ENCODE measurements at places on chromosomes 7 and 10.

DNA sequence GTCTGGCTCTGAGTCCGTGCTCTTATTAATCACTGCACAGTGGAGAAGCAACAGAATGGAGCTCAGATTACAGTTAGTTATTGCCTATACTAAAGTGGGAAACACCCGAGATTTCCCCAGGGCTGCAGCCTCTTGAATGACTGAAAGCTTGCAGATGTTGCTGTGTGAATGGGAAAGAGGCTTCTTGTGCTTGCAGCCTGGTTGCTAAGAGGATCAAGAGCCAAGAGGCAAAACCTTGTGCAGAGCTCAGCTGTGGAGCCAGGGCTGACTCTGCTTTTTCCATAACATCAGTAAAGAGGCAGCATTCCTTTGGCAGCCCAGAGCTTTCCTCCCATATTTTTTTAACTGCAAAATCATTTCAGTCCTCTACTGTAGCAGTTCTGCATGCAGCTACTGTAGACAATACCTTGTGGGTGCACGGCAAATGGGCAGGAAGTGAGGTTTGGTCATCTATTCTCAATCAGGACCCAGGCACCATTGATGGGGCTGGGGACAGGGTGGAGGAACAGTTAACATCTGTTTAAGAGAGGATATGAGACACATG lies 86.5 kb downstream of the RALA start:
- no peak for DNase-seq

- no peak for DNase-seq
Measured at GRCh38 chr10:103616705-103617601, 123.4 kb downstream of the NEURL1 start.

- no peak for DNase-seq
Measured at GRCh38 chr10:74365109-74365508, 214.1 kb downstream of the ADK start.

DNA sequence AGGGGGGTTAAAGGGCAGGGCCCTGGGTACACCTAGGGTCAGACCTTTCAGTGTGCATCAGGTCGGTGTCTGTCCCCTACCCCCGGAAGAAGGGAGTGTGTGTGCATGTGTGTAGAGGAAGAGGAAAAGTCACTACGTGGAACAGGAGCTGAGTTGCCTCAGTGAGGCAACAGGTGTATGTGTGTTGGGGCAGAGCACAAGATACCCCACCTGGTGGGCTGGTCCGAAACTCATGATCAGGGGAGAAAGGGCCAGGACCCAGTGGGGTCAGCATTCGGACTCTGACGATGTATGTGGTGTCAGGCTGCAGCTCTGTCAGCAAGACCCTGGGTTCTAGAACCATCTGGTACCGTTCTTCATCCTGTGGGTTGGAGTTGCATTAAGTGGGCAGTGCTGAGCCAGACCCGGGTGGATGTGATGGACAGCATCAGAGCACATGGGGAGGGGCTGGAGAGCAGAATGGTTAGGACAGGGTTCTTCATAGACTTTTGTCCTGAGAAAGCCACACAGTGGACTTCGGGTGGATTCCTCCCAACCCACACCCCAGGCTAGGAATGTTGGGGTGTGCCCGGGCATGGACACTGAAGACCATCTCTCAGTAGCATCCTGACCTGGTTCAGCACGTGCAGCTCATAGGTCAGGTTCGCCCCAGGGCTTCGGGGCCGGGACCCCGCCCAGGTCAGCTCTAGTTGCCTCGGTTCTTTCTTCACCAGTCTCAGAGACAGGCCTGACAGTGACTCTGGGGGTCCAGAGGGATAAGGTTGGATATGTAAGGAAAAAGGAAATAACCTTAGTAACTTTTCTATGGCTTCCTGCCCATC lies 10.7 kb downstream of the EPHA1 start:
- DNase-seq: no peak

- DNase-seq: no peak
Measured at GRCh38 chr10:122181876-122182275, 89.2 kb upstream of the BTBD16 start.

DNA sequence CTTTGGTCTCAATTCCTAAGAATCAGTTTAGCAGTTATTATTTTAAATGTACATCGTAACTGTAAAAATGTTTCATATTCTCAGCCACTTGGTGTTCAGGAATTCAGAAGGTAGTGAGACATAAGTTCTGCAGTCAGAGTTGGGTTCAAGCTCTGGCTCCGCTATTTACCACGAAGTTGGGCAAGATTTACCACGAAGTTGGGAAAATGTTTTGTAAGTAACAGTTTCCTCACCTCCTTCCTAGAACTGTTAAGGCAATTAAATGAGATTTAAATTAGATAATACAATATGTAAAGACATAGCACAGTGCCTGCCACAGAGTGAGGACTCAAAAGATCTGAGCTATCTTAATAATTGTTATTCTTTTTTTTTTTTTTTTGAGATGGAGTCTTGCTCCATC lies 16.3 kb upstream of the ABLIM1 start:
- no peak for DNase-seq

All from cerebellar nuclear complex (tissue), 1 donor.